ENCODE measurements at places on chromosomes 7 and 10. TPM values are rescaled to one million over a fixed set of nuclear protein-coding genes. Genes with fewer than 3 reads are reported as not detected.

DNA sequence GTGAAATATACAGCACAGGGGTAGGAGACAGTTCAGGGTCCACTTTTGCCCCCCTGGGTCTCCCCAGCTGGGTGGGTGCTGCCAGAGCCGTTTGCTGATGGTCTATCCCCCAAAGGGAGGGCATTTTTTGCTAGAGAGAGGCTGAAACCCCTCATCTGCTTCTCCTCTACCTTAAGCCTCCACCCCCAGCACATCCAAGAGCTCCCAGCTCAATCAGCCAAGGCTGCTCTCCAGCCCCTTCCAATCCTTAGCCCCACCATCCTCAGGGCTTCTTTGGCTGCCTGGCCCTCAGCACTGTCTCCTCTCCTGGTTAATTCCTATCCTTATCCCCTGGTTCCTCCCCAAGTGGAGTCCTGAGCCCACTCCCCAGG, 153.1 kb downstream of the AOAH start:
- no peak for DNase-seq

DNA sequence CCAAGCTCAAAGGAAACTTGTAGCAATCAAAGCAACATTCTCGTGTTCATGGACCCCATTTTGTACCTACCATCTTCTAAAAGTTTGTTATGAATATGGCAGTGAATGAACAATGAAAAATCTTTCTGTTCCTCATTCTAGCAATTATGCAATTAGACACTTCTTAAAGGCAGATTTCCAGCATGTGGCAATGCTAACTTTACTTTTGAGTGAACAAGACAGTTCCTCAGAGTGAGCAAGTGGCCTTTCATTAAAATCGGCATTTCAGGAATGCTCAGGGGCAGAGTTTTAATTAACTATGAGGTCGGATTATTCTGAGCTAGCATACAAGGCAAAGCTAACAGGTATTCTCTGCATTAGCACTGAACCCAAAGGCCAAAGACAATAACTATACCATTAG, 48.4 kb upstream of the NFE2L3 start:
- DNase-seq = no peak

- no peak for DNase-seq
Observed at GRCh38 chr7:3464900-3465622, 164.0 kb downstream of the SDK1 start.

GRCh38 chr10:3803927-3804741, 19.1 kb upstream of the KLF6 start:
- peak; percentile 59 for DNase-seq

GRCh38 chr10:44312401-44312800, 72.5 kb downstream of the CXCL12 start:
- no peak for DNase-seq

DNA sequence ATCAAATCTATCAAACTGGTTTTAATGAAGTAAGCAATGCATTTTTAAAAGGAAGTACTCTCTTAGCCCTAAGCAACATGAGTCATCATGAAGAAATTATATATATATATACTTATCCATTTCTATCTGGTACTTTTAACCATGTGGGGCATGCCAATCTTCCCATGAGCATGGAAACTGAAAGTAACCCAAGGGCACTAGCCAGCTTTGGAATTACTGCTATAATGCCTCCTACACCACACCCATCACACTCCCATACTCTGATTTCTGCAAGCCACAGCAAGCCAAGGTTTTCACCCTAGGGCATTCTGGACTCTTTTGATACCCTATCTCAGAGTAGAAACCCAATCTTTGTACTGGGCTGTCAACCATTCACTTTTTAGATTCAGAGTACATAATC, 204.6 kb downstream of the IMMP2L start:
- DNase-seq = no peak

DNA sequence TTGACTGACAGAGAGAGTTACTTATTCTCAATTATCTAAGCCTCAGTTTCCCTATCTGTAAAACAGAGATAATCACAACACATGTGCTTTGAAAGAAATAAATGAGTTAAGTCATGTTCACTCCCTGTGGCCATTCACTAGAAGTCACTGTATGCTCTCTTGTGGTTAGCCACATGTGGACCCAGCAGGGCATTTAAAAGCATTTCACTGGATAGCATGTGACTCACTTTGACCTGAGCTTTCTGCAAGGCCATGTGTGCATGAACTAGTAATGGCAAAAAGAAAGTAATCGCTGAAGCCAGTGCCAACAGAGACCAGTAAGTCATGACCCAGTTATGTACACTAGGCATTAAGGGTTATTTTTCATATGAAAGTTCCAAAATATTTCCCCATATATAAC, 557.0 kb upstream of the IGFBP3 start:
- DNase-seq = no peak

GRCh38 chr10:69497611-69498390, 46.5 kb downstream of the TSPAN15 start:
- DNase-seq = no peak

GRCh38 chr10:60537697-60538096, 148.0 kb upstream of the ANK3 start:
- no peak for DNase-seq

DNA sequence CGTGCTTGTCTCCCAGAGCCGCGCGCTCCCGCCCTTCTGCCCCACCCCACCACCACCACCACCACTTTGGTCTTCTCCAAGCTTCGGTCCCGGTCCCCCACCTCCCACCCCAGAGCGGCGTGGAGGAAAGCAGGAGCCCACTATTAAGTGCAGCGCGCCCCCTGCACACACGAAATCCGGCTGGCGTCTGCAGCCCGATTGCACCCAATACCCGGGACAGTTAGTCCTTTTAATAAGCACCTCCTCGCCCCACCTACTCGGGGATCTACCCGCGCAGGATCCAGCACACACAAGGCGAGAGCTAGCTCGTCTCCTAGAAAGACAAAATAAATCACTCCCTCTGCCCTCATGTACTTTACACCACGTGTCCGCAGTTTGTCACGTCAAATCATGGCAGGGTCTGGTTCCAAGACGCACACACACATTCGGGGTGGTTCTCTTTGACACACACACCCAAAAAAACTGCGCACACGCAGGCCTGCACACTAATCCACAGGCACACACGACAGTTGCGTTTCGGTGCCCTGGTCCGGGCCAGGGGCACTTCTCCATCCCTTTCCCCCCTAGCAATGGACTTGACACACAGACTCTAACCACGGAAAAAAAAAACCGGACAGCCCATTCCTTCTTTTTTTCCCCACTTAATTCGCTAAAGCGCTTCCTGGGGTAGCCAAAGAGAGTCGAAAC, 1.6 kb downstream of the SFMBT2 start:
- DNase-seq = peak; percentile 50

GRCh38 chr7:152910545-152911225, 151.1 kb downstream of the ACTR3B start:
- DNase-seq = no peak

- no peak for DNase-seq
Observed at GRCh38 chr10:59885430-59886134, 20.8 kb downstream of the CCDC6 start.

DNA sequence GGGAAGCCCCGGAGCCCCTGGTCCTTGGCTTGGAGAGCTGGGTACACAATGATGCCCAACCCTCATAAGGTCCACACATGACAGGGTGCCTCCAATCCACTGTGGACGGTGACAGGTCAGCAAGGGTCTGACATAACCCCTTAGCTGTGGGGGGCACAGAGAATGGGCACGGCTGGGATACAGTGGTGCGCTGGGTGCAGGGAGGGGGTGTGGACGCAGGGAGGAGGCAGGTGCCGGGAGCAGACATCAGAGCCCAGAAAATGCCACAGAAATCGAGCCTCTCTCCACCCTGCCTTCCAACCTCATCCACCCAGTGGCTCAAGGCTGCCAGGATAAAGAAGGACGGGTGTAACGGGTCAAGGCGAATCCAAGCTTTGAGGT, 177.8 kb upstream of the RHEB start:
- DNase-seq = no peak

DNA sequence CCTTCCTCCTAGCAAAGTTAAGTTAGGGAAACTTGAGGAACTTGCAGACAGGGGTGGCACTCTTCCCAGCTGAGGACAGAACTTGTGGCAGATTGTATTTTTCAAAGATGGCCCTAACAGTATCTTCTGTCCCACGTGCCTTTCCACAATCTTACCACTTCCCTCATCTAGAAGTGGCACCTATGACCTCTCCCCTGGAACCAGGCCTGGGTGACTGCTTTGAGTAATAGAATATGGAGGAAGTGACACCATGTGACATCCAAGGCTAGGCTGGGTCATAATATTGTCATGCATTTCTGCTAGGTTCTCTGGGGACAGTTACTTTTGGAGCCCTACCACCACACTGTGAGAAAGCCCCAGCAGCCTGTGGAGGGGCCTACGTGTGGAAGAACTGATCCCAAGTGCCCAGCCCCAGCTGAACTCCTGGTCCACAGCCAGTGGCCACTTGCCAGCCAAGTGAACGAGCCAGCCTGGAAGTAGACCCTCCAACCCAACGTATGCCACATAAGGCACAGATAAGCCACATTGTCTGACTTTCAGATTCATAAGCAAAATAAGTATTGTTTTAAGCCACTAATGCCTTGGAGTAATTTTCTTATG, 193.7 kb downstream of the PTPN20 start:
- no peak for DNase-seq

DNA sequence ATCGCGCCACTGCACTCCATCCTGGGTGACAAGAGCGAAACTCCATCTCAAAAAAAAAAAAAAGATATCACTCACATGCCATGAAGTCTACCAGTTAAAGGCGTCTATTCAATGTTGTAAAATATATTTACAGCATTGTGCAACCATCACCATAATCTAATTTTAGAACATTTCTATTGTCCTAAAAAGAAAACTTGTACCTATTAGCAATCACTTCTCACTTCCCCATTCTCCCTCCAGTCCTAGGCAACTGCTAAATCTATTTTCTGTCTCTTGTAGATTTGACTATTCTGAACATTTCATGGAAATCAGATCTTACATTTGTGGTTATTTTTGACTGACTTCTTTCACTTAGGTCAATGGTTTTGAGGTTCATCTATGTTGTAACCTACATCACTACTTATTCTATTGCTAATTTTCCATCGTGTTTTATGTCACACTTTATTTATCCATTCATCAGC, 25.2 kb upstream of the OTUD1 start:
- DNase-seq = no peak

- DNase-seq = peak; percentile 58
Observed at GRCh38 chr7:157851501-157852067, 514.8 kb downstream of the DNAJB6 start.

GRCh38 chr7:27631391-27631790, 31.3 kb downstream of the HIBADH start:
- DNase-seq = no peak

DNA sequence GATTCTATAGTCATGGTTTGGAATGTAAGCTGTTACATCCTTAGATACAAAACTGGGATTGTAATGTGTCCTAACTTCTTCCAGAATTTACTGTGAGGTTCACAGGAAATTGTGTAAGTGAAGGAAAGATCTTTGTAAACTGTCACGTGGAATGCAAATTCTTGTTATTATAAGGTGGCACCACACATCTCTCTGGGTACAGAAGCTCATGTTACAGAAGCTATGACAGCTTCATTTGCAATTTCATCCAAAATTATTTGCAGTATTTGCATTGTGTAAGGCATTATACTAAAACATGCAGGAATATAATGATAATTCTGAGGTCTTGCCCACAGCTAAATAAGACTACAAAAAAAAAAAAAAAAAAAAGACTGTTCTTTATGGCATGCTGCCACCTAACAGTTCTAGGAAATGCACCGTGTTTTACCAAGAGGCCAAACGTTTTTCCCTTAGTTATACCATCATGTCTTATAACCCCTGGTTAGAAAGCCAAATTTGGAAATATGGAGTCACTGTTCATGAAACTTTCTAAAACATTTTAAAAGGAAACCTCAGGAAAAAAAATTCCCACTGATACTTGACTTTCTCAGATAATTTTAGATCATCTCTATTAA, 17.6 kb downstream of the MINDY3 start:
- DNase-seq = no peak

DNA sequence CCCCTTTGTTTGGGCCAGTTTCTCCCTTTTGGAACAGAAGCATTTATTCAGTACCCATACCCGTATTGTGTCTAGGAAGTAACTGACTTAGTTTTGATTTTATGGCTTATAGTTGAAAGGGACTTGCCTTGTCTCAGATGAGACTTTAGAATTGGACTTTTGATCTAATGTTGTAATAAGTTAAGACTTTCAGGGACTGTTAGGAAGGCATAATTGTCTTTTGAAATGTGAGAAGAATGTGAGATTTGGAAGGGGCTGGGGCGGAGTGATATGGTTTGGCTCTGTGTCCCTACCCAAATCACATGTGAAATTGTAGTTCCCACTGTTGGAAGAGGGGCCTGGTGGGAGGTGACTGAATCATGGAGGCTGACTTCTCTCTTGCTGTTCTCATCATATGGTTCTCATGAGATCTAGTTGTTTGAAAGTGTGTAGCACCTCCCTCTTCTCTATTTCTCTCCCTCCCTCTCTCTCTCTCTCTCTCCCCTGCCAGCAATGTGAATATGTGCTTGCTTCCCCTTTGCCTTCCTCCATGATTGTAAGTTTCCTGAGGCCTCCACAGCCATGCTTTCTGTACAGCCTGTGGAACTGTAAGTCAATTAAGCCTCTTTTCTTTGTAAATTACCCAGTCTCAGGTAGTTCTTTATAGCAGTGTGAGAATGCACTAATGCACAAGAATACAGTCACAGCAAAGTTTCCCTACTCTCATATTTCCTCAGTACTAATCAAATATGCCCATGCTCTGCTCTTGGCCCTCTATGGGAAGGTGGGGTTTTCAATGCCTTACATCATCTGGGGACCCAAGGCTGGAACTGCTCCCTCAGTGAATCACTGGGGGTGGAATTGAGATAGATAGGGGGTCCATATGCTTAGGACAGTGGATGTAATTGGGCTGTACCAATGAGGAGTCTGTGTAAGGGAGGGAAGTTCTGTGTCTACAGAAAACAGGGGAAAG, 17.2 kb upstream of the AKR1C1 start:
- DNase-seq = no peak

- DNase-seq = no peak
Observed at GRCh38 chr10:61618388-61618961, 44.3 kb upstream of the CABCOCO1 start.

DNA sequence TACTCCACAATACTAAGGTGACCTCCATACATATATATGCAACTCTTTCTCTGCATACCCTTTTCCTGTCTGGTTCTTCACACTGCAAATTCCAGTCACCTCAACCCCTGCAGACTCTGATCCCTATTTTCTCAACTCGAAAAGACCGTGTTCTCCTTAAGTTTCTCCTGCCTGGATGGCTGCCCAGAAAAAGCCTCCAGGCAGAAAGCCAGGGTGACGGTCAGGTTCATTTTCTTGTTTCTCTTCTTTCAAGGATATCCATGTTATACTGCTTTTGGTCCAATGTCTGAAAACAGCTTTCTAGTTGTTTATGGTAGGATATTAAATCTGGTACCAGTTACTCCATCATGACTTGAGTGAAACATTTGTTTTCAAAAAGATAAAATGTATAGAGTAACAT, 267.8 kb upstream of the MYO3A start:
- no peak for DNase-seq

GRCh38 chr10:59711871-59712494, 2.3 kb upstream of the SLC16A9 start:
- DNase-seq = no peak

The ANKMY2 gene
- 5.7 TPM for total RNA-seq

The CCDC201 gene
- not detected for total RNA-seq

The TWIST1 gene
- 2.4 TPM for total RNA-seq

The FZD8 gene
- total RNA-seq = 0.58 TPM

The CAMK2B gene
- 1.8 TPM for total RNA-seq

The ITPRID1 gene
- total RNA-seq = not detected

The CREB5 gene
- 0.37 TPM for total RNA-seq

The CRHR2 gene
- total RNA-seq = not detected

The STAMBPL1 gene
- 15.1 TPM for total RNA-seq

The VSIR gene
- 274 TPM for total RNA-seq

The VAX1 gene
- not detected for total RNA-seq
